ENCODE measurements at places on chromosomes 3 and 15.

DNA sequence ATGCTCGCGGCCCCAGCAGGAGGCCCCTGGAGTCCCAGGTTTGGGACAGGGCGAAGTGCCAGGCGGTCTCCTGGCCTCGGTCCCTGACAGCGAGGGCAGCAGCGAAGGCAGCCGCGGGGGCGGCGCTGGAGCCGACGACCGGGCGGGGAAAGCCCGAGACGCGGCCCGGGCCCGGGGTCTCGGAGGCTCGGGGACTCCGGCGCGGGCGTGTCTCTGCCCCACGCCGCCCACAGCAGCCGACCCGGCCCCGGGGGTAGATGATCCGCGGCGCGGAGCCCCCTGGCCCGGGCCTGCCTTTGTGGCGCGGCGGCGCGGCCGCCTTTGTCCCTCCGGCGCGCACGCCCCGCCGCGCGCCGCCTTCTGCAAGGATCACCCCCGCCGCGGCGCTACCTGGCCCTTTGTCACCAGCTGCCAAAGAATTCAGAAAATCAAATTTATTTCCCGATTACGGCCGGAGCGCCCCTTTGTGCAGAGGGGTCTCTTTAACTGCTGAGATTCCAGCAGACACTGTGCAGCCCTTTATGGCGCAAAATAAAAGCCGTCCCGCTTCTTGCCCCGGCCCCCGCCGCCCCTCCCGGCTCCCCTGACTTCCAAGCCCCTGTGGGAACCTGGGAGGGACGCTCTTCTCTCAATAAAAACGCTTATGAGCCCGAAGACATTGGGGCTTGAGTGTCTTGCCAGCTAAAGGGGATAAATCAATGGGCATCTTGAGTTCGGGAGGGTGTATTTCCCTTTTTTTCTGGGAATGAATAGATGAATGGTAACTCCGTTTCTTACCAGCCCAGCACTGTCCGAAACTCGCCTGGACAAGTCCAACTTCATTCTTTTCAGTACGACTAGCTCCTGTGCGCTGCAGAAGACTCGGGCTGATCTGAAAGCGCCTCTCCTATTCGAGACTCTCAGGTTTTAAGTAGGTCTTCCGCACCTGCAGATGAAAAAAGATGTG lies 68.4 kb downstream of the HES1 start:
- no peak for DNase-seq

- no peak for DNase-seq
Observed at GRCh38 chr3:20316238-20316637, 130.2 kb upstream of the SGO1 start.

DNA sequence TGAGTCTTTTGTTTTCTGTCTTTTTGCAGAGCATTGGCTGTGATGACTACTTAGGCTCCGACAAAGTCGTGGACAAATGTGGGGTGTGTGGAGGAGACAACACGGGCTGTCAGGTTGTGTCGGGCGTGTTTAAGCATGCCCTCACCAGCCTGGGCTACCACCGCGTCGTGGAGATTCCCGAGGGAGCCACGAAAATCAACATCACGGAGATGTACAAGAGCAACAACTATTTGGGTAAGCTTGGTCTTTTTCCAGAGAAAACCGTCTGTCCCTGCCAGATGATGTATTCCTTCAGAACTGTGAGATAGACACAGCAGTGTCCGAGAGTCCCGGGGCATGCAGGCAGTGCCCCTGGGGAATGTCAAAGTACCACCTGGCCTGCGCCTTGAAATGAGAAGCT lies 149.9 kb upstream of the NR2E3 start:
- DNase-seq: no peak

DNA sequence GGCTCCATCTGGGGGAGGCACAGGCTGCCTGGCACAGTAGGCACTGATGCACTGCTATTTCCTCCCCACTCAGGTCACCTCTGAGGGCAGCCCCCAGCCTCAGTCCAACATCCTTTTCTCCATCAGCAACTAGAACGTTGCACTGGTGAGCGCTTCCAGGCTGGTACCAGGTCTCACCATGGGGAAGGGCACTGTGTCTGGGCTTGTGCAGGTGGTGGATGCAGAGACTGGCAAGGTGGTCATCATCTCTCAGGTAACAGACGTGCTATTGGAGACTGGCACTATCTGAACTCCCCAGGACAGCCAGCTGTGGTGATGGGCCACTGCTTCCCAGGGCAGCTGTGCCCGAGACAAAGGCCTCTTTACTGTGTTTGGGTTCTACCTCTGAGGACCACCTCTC lies 8.3 kb upstream of the TXNRD3 start:
- DNase-seq: no peak

DNA sequence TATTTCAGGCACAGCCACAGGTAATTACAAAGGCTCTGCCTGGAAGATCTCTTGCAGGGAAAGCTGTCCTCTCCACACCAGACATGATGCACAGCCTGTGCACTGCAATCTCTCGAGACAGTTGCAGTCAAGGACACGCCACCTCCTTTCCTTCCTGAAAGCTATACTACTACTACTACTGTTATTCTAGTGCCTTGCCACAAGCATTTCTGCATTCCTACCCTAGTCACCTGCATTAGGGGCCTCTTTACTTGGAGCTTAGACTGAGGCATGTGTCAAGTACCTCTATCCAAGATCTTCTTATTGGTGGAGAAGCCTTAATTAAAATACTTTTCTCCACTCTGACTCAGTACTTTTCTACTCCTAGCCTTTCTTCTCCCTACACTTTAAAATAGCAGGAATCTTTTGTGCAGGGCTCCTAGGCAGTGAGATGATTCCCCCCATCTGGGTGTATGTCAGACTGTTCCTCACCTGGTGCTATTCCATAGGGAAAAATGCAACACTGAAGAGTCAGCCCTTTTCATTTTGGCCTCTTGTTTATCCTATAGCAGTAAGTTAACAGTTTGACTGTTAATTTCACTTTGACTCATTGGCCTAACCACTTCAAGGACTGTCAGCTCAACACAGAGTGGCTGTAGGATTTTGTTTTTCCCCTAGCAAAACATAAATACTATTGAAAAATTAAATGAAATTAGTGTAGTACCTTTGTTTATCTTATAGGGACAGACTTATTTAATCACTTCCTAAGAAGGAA lies 78.9 kb downstream of the ESYT3 start:
- no peak for DNase-seq

- DNase-seq: no peak
Observed at GRCh38 chr15:36110659-36110993, 468.8 kb upstream of the CDIN1 start.

- DNase-seq: peak; percentile 59
Observed at GRCh38 chr15:99106417-99107220, 1.7 kb downstream of the SYNM start.

GRCh38 chr3:117600112-117600511 lies 890.5 kb downstream of the TUSC7 start:
- DNase-seq: no peak

Measured in AG08396 (cell line).